ENCODE measurements at places on chromosomes 5 and 9.
A peak's percentile ranks its signal among the peaks of the same experiment; 100 is the strongest.

DNA sequence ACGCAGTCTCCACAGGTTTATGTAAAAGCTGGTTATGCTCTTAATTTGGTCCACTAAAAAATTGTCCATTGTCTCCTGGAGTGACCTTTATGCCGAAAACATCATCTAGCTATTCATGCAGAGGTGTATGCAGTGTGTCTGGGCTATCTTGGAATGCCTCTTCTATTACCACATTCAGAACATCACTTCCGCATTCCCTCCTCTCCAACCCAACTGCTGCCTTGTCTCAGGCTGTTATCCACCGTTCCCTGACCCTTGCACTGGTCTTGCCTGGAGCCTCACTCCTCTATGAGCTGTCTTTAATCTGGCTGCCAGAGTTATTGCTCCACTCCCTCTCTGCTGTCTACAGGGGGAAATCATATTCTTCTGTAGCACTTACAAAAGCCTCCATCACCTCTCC is 214.1 kb upstream of the ANKRD55 start:
- no peak for DNase-seq

DNA sequence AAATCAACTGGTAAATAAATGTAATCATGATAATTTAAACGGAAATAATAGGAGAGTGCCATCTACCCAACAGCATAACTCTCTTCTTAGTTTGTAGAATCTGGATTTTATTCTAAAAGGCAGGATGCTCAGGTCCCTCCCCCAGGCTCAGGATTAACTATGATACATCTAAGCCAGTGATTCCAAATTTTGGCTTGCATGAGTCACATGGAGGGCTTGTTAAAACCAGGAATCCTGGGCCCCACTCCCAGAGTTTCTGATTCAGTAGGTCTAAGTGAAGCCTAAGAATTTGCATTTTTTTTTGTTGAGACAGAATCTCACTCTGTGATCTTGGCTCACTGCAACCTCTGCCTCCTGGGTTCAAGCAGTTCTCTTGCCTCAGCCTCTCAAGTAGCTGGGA is 62.3 kb upstream of the ZFR start:
- peak; percentile 16 for DNase-seq

GRCh38 chr9:31759703-31760102 is 624.7 kb upstream of the ACO1 start:
- no peak for DNase-seq

- no peak for DNase-seq
These were observed 18.4 kb downstream of the URM1 start for GRCh38 chr9:128389395-128390149.

DNA sequence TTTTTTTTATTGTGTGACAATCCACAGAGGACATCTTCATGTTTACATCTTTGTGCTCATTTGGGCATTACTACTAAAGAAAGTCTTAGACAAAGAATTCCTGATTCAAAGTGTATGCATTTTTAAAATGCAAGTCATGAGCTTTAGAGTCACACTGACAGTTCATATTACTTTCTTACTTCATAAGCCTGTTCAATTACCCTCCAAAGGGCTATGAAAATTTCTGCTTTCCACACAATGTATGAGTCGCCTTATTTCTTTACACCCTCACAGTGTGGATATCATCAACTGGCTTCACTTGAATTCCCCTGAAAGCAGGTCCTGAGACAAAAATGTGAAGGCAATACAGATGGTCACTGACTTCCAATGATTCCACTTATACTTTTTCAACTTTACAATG is 280.4 kb upstream of the PTGER4 start:
- DNase-seq = no peak

- no peak for DNase-seq
These were observed 348.5 kb downstream of the DMAC1 start for GRCh38 chr9:7451062-7451461.

DNA sequence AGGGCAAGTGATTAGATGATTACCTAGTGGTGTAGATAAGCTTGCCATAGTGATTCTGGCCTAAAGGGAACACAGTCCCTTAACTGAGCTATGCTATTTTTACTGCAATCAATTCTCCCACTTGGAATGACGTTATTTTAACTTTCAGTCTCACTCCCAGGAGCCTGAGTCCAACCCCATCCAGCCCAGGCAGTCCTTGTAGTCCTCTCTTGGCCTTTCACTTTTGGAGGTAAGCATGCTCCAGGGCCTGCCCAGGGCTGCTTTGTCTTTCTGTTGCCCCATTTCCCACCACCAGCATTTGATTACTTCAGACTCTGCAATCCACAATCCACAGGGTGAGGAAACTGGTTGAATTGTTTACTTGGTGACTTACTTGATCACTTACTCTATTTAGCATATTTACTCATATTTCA is 233.0 kb downstream of the CD180 start:
- DNase-seq = no peak

Data from Daoy (cell line).